HFFc6 (cell line): ENCODE measurements at places on chromosomes 13 and 19.
A peak's percentile ranks its signal among the peaks of the same experiment; 100 is the strongest.

- no peak for DNase-seq
These were observed 15.3 kb downstream of the TTYH1 start for GRCh38 chr19:54430306-54431254.

DNA sequence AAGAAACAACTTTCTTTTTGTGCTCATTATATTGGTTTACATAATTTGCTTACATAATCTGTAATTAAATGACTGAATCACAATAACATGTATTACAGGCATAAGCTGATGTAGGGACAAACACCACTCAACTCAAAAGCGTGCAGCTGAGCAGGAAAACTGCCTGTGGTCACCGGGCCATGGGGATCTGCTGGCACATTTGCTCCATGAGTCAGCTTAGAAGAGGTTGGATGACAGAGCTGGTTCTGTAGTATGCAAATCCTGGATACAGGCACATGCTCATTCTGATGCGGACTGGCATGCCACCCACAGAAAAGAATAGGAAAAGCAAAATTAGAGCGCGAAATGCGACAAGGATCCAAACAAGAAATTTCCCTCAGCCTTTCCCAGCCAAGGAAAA, 128.6 kb downstream of the USP12 start:
- DNase-seq, result peak; percentile 97

DNA sequence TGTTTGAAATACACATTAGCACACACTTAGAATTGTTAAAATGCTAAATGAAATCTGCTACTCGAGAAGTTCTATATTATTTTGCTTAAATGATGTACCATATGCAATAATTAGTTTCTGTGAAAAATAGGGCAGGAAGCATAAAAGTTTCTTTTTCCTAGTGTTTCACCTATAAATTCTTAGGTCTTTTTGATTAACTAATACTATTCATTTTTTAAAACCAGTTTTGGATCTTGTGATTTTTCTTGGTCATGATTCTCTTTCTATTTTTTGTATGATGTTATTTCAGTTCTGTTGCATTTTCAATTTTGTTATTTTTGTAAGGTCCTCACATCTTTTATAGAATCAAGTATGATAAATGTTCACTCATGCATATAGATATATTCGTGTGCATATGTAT, 66.1 kb downstream of the URI1 start:
- no peak for DNase-seq

GRCh38 chr13:106709522-106709921, 141.6 kb upstream of the ARGLU1 start:
- DNase-seq, result no peak

- DNase-seq, result no peak
These were observed 139.0 kb downstream of the TM9SF2 start for GRCh38 chr13:99640260-99640659.

GRCh38 chr19:23305555-23305954, 55.4 kb upstream of the ZNF724 start:
- no peak for DNase-seq

- no peak for DNase-seq
These were observed 223.1 kb upstream of the TSHZ3 start for GRCh38 chr19:31572102-31572975.

DNA sequence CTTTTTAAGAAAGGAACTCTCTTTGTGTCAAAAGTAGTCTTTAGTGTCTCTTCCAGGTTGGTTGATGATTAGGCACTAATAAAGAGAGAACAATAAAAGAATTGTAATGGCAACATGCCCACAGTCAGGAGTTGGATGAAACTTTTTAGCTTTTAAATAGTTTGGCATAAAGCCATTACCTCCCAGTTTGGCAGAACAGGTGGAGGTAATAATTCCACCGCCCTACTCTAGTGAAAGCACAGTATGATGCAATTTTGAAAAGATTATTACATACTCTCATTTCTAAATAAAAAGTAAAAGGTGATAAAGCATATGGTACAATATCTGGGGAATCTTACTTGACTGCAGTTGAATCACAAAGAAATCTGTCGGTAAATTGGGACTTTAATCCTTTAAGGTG, 497.6 kb downstream of the SUCLA2 start:
- DNase-seq, result no peak

DNA sequence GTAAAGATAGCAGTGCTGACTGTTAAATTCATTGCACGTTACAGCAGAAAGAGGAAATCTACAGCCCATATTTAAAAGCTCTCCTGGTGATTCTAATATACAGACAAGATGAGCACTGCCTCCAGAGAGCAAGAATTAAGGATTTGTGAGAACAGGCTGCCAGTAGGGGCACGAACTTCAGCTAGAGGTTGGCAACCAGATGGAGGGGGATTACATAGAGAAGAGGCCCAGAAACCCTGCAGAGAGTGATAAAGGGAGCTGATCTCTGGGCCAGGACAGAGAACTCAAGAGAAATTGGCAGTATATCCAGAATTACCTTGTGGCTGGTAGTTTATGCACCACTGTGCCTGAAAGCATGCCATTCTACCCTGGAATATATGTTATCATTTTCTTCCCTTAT, 144.8 kb downstream of the UFM1 start:
- no peak for DNase-seq

- DNase-seq, result no peak
These were observed 505.0 kb upstream of the KLHL1 start for GRCh38 chr13:70613295-70613694.

DNA sequence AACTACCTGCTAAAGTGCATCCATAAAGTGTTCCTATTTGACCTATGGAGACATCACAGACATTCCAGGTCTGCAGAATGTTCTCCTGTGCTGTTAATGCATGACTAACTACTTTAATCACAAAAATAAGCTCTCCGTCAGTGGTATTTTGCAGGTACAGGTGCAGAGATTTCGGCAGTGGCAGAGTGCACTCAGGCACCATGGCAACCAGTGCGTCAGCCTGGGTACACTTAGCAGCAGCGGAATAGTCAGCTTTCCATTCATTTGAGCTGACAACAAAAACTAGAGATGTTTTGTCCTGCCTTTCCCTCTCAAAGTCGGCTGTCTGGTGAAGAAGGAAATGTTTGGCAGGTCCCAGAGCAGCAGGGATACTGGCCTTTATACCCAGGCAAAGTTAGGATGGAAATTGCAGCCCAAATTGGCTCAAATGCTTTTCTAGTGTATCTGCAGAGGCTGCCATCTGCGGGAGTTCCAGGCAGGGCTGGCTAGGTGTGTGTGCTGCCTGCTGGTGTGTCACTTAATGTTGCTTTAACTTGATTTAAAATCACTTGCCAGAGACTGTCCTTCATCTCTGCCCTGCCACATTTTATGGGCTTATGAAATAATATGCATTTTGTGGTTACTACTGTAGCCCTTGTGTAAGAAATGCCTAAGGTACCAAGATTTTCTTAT, 195.8 kb downstream of the RAP2A start:
- DNase-seq, result no peak

DNA sequence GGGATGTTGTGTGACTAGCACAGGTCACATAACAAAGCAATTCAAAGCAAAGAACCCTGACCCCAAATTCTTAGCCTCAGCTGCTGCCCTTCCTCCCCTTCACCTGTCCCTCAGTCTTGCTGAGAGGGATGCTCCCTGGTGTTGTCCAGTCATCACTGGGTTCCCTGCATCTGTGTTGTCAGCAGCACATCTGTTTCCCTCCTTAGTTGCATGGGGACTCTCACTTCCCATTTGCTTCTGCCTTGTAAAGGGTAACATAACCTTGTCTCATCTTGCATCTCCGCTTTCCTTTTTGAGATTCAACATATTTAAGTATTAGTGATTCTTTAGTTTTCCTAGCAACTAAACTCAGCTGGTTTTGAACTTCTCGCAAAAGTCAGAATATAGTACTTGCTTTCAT, 54.0 kb downstream of the SPATA13 start:
- no peak for DNase-seq

DNA sequence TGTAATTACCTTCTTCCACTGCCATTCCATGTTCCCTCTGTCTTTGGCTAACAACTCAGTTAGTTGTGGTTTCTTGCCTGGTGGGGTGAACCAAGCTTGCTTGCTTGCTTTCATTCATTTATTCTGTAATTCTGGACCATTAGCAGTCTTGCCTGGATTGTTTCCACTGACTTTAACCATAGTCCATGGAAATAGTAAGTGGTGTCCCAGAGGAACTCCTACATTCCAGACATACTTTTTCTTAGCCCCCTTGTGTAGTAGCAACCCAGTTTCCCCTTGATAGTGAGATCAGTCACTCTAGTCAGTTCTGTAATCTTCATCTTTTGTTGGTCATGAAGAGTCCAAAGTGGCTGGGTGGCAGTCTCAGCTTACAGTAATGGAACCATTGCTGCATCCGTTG, 23.2 kb downstream of the PDS5B start:
- DNase-seq, result no peak

- DNase-seq, result no peak
These were observed 562.1 kb downstream of the TBC1D4 start for GRCh38 chr13:74919914-74920313.

DNA sequence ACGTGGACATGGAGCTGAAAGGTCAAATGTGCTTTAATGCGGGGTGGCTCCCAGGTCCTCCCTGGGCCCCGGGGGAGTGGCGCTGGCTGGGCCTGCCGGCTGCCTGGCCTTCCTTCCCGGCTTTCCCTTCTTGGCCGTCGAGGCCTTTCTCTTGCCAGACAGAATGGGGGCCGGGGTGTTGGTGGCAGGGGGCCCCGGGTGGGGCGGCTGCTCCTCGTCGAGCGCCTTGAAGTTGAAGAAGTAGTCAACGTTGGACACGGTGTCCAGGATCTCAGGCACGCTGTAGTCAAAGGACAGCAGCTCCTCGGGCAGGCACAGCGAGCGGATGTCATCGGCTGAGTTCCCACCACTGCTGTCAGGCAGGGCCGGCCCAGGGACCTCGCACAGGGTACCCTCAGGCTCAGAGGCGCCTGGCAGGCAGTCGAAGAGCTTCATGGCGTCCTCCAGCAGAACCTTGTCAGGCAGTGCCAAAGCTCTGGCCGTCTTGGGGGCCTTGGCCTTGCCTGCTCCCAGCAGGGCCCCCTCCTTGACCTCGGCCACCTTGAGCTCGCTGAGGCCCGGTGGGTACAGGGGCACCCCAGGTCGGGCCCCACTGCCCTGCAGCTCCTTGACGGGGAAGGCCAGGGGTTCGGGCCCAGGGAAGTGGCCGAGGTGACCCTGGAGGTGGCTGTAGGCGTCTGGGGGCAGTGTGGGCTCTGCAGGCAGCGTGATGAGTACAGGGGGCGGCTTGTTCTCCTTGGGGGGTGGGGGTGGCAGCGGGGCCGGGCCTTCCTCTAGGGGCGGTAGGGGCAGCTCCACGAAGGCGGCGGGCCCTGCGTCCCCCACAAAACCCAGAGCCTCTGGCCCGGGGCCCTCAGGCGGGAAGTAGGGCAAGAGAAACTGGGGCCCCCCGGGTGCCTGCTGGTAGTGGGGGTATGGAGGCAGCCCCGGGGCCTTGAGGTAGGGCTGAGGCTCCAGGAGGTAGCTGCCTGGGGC, 1.3 kb downstream of the PRR22 start:
- no peak for DNase-seq

DNA sequence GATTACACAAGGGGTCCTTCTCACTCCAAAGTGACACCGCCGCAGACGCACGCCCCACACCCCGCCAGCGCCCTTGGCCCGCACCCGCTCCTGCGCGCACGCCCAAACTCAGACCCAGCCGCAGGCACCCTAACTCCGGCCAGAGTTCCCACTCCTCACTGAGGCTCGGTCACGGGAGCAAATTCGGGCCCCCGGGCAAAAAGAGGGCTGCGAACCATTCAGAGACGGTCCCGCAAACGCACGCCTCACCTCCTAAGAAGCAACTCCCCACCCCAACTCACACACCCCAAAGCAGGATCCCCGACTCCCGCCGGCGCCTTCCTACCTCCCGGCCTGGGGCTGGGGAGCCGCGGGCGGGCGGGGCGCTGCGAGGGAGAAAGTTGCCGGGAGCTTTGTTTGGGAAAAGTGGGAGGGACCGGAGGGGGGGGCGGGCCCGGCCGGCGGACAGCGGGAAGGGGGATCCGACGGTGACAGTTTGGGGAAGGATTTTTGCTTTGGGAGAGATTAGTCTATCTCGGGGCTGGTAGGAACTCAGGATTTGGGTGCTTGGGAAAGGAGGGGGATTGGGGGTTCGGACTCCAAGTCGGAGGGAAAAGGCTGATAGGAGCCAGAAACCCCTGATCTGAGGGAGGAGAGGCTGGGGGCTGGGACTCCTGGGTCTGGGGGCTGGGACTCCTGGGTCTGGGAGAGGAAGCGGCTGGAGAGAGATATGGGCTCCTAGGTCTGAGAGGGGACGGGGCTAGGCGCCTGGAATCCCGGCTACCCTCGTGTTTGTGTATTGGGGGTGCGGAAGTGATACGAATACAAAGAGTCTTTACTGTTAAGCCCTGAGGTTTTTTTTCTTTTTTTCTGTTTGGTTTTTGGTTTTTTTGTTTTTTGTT, at the start of gene TEAD2:
TSS of gene TEAD2 (minus strand) at position 369 of the 881 bp plus-strand sequence. CDS start 2,341 bp downstream, outside the sequence.
- peak; percentile 18 for DNase-seq

DNA sequence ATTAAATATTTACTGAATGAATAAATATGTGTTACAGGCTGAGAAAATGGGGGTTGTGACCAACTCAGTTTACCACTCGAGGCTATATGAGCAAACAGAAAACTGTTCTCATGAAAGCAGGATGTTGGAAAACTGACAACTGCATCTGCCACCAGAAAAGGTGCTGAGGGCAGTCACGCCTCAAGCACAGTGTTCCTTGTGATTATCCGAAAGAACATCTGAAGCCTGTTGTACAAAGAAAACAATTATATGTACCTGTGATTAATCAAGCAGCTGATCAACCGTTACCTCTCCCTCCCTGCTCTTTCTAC, 6.2 kb upstream of the KLK13 start:
- DNase-seq, result no peak

- no peak for DNase-seq
These were observed 4.2 kb downstream of the KLK12 start for GRCh38 chr19:51030631-51031030.

- DNase-seq, result no peak
These were observed 4.1 kb downstream of the MICOS13 start for GRCh38 chr19:5676105-5676771.

DNA sequence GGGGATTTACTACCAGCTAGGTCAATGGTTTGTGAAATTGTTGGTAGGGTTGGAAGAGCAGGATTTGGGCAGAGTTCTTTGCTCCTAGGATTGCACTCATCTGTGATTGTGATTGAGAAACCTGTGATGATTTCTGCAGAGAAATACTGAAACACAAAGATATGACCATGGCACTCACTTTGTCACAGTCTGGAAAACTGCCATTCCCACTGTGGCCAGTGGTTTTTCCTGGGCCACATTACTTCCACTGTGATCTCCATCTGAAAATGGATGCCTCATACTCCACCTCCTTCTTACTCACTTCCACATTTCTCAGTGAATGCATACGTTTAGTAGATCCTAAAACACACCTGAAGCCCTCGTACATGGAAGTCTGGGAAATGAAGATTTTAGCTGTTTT, 593.2 kb downstream of the LMO7 start:
- no peak for DNase-seq

DNA sequence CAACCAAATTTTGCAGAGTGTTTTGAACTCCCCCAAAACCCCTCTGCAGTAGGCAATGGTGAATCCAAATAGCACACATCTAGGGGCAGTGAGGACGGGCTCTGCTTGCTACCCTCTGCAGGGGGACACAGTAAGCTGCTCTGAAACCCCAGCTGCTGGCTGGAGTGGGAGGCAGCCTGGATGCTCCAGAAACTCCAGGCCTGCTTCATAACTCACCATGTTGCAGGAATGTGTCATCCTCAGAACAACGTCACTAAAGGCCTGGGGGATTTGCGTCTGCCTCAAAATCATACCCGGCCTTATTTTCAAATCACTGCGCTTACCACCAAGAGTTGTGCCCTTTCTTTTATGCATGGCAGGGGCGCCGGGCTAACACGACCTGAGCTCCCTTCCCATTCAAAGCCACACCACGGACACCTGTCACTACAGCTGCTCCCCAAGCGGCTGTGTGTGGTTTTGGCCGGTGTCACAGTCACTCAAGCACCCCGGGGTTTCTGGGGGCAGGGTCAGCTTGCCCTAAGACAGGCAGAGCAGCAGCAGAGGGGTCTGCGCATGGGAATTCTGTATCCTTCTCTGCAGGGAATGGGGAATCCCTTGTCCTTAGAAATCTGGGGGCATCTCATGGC, 93.9 kb downstream of the TSHZ3 start:
- DNase-seq, result no peak
